Activated CD4-positive, CD25-positive, alpha-beta regulatory T cell treated with anti-CD3 and anti-CD28 coated beads, Interleukin-2, amount 50 U/mL, for 16 hours (primary cell): ENCODE measurements at places on chromosomes 11 and 22.

DNA sequence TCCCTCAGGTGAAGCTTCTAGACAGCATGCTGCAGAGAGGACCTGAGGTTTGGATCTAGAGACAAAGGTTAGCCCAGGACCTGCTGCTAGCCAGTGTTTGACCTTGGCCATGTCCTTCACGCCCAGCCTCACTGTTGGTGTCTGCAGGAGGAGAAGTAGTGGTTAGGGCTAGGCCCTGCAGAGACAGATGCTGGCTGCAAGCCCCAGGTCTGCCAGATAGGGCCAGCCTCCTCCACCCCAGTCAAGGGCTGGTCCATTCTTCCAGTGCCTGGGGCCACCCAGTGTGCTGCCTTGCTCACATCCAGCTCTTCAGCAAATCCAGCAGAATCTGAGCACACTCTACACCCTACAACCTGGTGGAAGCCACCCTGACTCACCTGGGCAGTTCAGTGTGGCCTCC, 21.5 kb upstream of the MIEF1 start:
- DNase-seq: no peak

DNA sequence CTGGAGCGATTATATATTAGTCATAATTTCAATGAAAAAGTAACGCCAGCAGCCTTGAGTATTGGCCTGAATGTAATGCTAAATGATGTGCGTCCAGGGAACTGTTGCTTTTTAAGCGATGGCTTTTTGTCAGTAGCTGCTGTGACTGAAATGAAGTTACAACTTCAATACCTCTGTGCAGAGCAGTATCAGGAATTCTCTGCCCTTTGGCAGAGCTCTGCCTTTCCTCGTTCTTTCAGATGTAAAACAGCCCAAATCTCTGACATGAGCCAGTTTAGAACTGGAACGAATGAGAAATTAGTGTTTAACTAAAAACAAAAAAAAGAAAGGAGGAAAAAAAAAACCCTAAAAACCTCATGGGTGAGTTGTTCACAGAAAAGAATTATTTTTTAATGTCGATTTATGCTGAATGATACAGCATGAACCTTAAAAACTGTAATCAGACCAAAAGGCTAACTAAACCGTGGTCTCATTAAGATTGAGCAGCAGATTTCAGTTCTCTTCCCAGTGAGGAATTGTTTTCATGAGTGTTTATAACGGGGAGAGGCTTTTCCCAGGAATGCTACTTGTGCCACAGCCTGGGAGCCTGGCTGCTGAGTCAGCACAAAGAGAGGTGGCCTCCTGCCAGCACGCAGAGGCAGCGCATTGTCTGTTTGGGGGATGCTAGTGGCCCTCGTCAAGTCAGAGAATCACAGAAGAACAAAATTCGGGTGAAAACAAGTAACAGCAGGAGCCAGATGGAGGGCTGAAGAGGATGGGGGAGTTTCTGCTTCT, 146.2 kb upstream of the RASSF10 start:
- no peak for DNase-seq

DNA sequence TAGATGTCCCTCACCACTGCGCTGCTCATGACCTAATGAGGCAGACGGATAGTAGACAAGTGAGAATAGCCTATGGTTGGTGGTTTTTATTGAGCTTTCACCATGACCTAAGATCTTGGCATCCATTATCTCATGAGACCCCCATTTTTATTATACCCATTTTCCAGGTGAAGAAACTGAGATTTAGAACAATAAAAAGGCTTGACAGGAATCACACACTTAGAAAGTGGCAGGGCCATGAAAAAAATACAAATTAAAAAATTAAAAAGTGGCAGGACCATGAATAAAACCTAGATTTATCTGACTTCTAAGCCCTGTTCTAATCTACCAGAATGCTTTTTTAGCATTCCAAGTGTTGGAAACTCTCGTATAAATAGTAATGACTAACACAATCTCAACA, 1.1 kb downstream of the LRRC55 start:
- DNase-seq: no peak

DNA sequence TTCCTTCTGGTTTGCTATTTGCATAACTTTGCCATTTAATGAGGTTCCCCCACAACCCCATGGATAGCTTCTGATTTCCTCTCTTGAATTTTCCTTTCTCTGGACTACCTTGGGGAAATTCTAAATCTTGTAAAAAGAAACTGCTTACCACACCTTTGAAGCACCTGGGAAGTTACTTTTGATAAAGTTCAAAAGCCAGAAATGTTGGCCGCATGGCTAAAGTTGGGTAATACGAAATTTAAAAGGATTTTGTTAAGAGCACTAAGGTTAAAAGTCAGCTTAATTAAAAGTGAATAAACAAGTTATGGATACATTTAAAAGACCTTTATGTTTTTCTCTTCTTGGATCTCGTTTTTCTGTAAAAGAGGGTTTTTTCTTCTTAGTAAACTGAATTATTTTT, 5.5 kb downstream of the CASP4 start:
- DNase-seq: no peak

DNA sequence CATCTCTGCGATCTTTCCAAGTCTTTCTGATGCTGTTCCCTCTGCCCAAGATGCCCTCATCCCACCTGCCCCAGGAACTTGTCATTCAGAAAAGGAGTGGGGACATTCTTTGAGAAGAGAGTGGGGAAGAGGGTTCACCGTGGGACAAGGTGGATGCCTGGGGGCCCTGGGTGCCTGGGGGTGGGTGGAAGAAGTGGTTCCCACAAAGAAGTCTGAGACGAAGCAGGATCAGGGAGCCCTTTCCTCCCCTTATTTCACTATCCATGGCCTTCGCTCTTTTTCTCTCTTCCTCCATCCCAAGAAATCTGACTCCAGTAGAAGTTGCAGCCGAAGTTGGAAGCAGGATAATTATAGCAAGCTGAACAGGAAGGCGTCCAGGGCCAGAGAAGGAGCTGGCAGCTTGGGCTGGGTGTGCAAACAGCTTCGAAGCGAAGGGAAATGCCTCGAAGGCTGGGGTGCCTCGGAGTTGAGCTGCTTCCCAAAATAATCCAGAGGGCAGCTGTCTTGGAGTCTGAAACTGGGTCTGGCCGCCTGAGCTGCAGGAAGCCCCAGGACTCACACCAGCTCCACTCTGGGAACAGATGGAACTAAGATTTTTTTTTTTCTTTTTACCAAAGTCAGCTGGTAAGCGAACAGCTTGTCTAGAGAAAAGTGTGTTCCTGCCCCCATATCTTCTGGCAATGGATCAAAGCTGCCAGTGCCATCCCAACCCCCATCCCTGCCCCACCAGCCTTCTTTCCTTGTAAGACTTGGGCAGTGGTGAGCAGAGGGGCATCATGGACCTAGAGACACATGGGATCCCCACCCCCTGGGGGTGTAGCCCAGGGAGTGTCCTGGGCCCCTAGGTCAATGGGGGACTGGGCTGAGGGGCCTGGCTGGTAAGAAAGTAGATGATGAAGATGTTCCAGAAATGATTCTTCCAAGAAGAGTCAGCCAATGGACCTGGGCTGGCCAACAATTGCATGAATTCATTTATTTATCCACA, 31.5 kb downstream of the PARVG start:
- DNase-seq: no peak

DNA sequence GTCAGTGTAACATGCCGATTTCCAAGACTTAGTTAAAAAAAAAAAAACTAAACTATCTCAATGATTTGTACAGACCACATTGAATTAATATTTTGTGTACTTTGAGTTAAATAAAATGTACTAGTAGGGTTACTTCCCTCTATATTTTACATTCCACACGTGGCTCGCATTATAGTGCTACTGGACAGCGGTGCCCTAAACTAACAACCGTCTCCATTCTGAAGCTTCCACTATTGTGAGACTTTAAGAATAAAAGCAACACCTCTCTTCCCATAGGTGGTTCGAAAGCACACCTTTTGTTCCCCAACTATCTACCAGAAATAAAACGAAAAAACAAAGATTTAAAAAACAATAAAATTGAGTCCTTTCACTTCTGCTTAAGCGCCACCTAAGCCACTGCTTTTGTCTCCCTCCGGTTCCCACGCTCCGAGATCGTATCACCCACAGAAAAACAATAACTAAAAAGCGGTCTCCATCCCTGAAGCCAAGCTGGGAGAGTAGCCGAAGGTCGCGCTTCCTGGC, 380 bp upstream of the TTC17 start:
- no peak for DNase-seq

DNA sequence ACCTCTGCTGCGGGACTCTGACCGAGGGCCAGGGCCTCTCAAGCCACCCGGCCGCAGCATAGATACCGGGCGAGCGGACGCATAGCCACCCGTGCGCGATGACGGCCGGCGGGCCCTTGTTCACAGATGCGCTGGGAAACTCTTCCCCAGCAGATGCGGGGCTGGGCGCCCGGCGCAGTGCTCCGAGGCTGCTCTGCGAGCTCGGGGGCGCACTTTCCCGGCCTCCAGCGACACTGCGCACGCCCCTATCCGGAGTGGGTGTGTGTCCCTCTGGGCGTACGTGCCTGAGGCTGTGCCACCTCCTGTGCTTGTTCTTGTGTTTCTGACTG, 104.7 kb upstream of the E2F8 start:
- DNase-seq: no peak

DNA sequence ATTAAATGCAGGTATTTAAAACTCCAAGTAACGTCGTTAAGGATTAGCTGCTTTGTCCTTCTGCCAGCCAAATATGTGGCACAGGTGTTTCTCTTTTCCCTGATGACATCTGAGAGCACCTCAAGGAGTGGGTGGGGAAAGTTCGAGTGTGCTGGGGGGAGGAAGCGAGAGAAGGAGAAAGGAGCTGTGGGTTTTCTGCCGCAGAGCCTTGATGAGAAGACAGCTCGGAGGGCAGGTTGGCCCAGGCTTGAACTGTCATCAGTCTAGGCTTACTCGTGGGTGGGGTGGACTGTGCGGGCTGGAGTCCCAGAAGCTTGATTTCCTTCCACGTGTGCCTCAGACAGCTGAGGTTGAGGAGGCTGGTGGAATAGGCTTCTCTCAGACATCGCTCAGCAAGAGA, 15.2 kb upstream of the SORL1-AS1 start:
- peak; percentile 52 for DNase-seq

DNA sequence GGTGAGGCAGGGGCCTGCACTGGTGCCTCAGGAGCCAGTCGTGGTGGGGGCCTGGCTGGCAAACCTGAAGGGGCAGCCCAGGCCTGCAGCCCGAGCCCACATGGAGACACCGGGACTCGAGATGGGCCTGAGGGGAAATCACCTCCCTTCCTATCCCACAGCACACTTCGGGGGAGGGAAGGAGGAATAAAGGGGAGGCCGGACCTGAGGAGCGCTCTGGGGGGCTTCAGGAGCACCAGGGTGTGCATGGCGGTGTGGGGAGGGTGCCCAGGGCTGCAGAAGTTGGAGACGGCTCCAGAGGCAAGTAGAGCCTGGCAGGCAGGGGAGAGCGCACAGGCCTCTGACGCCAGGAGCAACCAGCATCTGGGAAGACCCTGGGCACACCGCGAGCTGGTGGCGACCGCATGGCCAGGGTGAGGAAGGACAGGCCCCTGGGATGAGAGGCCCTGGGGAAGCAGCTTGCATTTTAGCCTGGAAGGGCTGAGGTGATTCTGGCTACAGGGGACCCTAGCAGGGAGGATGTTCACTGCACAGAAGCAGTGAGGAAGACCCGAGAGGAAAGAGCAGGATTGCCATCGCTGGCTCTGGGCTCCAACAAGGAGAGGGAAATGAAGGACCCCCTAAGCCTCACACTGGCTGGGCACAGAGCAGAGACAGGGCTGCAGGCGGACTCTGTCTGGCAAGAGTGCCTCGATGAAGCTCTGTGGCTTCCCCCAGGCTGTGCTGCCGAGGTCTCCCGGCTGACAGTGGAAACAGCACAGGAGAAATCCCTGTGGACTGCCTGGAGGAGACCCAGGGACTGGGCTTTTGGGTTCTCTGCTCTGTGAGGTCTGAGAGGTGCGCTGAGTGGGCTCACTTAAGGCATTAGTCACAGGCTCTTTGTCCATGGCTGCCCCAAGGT, 457.7 kb downstream of the BRD1 start:
- no peak for DNase-seq

GRCh38 chr22:37244922-37245722, 1.1 kb upstream of the RAC2 start:
- DNase-seq: no peak

DNA sequence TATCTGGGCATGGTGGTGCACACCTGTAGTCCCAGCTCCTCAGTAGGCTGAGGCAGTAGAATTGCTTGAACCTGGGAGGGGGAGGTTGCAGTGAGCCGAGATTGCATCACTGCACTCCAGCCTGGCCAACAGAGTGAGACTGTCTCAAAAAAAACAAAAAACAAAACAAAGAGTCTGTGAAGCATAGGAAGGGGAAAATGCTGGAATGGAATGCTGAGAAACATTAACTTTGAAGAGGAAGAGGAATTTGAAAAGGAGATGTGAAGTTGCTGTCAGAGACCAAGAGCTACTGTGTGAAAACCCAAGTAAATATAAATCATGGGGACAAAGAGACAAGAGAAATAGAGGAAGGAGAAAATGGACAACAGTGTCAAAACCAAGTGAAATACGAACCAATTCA, 455.1 kb upstream of the ARHGAP42 start:
- DNase-seq: no peak

DNA sequence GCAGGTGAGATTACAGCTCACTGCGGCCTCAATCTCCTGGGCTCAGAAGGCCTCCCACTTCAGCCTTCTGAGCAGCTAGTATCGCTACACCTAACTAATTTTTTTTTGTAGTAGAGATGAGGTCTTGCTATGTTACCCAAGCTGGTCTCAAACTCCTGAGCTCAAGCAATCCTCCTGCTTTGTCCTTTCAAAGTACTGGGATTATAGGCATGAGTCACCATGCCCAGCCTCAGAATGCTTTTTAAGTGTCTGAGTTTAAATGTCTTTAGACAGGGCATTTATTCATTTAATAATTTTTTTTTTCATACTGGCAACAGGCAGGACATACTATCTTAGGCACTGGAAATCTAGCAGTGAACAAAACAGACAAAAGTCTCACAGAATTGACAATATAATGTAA, 27.7 kb downstream of the LRP4 start:
- no peak for DNase-seq

- DNase-seq: no peak
Measured at GRCh38 chr11:11899401-11899800, 57.6 kb downstream of the USP47 start.

DNA sequence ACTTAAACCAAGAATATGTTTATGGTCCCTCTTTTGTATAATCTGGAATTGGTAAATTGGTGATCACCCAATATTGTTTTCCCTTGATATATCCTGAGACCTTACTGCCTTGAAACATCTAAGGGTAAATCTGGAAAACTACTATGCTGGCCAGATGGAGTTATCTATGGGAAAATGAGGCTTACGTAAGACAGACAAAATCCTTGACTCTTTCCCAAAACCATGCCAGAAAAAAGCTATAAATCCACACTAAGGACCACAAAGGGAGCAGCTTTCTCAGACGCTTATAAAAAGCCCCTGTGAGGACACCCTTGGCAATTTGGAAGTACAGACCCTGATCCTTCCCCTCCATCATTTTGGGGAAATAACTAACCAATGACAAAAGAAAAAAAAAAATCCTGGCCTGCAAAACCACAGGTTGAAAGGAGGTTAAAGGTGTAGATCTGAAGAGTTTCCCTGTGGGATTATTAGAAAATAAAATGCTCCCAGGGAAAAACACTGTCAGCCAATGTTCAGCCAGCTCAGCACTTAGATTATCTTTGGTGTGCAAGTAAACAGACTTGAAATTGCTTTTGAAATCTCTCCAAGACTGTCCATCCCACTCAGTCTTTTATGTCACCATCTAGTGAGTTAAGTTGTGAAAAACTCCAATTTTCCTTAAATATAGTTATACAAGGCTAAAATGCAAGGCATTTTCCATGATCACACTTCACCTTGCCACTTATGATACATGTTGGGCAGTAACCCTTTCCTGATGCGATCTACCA, 6.6 kb upstream of the AMBRA1 start:
- DNase-seq: no peak
